T1000 (cell line): ENCODE measurements at places on chromosomes 7 and 10.
A peak's percentile ranks its signal among the peaks of the same experiment; 100 is the strongest.

DNA sequence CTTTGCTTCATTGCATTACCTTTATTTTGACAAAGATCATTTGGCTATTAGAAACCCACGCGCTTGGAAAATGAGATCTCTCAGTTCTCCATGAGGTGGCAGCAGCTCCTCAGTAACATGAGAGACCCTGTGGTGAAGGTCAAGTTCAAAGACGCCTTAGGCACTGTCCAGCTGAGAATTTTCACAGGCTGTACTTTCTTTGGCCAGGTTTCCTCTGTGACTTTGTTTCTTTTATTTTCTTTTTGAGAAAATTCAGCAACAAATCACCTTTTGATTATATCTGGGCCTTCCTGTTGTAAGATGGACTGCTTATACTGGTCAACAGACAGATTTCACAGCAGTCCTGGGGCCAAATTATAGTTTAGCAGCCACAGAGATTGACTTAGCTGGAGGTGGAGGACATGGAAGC is 54.5 kb downstream of the RAB18 start:
- no peak for DNase-seq

- DNase-seq = no peak
Measured at GRCh38 chr10:34854147-34854601, 39.1 kb upstream of the PARD3 start.

DNA sequence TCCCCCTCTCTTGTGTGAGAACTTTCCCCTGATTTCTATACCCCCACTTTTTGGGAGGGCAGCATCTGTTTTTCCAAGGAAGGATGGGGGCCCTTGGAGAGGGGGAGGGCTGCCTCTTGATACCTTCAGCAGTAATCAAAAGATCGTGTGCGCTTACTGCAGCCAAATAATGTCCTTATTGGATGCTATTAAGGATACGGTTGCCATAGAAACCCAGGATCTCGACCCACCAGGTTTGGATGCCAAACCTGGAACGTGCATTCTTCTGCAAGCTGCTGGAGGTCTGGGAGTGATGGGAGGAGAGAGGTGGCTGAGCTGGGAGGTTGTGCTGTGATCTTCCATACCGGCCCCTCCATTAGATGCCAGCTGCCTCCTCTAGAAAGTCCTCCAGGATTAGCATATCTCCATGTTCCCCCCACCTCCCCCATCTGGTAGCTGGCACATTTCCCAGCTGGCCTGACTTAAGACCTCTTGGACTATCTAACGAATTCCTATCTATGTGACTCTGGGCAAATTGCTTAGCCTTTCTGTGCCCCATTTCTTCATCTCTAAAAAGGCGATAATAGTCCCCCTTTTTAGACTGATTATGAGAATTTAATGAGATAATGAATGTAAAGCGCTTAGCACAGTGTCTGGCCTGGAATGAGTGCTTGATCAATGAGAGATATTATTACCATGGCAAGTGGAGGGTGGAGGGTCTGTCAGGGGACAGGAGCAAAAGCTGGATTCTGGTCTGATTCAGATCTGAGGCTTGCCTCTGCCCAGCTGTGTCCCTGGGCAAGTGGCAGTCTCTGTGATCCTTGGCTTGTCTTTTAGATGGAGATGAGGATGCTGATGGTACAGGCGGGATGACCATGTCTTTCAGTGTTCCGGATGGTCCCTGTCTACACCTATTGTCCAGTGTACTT is 78.5 kb upstream of the PCBD1 start:
- no peak for DNase-seq

GRCh38 chr7:149732111-149732561 is 41.3 kb downstream of the ZNF467 start:
- no peak for DNase-seq

DNA sequence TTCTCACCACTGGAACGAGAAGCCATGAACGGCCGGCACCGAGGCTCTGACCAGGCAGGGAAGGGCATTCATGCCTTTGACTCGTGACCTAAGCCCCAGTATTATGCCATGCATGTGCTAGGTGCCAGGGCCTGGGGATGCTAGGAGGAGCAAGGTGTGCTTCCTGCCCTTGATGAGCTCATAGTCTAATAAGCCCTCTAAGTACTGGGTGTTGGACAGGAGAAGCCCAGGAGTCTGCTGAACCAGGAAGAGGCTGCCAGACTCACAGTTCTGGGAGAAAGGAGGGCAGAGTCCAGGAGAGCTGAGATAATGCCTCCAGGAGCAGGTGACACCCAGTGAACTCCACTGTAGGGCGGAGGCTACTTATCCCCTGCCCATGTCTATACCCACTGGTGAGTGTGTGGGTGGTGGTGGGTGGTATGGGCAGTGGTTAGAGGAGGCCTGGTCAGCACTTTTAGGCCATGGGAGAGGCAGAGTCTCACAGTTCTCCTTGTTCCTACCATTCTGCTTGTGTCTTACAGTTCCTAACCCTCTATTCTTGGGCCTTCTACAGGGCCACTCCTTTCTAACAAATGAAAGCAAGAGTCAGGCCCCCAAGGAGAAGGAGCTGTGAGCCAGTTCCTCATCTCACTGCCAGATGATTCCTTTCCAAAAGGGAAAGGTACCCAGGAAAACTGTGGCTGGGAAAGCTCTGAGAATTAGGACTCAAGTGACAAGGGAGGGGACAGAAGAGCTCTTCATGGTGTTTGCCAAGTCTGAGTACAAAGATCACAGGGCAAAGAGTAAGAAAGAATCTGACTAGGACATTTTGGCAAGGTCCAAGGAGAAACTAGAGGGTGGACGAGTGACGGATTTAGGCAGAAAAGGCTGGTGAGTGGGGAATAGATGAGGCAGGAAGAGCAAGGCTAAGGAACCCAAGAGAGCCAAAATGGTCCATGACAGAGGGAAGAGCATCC is 3.6 kb upstream of the MXI1 start:
- DNase-seq = no peak

- DNase-seq = no peak
Measured at GRCh38 chr10:34960983-34961382, 129.2 kb downstream of the CUL2 start.

GRCh38 chr7:30596721-30597120 is 2.0 kb downstream of the GARS1 start:
- no peak for DNase-seq

DNA sequence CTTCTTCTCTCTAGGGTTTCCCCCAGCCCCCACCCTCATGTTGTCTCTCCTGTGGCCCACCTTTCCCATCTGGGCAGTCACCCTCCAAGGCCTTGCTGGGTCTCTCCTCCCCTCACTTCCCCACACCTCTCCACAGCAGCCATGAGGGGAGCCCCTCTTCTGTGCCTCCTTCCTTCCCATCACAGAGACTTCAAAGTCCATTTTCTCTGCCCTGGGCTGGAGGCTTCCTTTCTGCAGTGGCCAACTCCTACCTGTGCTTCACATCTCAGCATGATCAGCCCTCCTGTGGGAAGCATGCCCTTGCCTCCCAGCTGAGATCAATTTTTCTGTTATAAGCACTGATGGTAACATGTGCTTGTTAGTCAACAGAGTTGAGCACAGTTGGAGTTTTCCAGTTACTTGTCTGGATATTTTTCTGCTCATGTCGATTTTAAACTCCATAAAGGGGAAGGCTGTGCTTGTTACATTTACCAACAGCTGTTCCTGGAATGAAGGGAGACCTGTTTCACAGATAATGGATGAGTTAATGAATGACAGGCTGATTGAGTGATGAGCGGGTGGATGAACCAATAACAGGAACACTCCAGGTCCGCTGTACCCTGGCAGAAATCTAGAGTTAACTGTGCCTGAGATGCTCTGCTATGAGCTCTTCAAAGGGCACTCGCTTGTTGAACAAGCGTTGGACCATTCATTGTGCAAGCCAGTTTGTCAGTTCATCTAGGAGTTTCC is 71.4 kb upstream of the PRSS58 start:
- no peak for DNase-seq

DNA sequence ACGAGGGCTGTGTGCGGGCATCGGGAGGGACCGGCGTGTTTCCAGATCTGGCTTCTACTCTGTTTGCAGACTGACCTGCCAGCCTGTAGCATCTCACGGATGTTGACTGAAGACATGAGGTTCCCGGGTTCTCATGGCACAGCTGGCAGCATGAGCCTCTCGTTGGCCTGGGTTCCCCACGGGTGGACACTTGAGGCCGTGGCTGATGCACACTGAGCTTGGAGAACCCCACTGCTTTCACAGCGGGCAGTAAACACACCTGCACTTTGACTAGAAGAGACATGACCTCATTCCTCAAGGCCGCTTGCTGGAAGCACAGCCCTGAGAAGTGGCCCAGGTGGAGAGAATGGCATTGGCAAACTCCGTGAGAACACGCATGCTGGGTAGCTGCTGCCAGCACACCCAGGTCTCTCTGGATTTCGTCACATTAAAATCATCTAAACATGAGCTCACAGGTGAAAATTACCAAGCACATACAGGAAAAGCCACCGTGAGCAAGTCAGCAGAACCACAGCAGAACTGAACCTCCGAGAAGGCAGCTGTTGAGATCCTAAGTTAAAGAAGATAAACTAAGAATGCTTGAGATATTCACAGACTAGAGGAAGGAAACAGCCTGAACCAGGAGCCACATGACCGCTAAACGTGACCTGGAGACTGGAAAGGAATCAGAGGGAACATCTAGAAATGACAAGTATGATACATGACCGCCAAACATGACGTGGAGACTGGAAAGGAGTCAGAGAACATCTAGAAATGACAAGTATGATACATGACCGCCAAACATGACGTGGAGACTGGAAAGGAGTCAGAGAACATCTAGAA is 32.5 kb downstream of the BNIP3 start:
- DNase-seq = no peak

GRCh38 chr7:140640060-140640637 is 464 bp downstream of the DENND2A start:
- no peak for DNase-seq

DNA sequence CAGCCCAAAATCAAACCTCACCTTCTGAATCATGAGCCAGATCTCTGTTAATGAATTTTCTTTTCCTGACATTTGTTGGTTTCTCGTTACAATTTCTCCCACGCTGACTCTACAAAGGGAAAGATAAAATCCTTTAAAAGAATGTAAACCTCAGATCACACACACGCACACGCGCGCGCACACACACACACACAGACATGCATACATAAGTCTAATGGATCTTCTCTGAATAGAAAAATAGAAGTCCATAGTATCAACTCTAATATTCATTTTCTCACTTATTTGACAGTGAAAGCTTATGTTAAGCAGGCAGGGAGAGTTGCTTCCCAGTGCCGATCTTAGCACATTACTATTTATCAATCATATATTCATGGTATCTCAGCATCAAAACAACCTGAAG is 1.4 kb downstream of the ETV1 start:
- DNase-seq = no peak

GRCh38 chr10:76939933-76940468 is 697.6 kb downstream of the KCNMA1 start:
- no peak for DNase-seq

GRCh38 chr10:87928996-87929395 is 65.6 kb downstream of the PTEN start:
- DNase-seq = no peak

GRCh38 chr10:75971402-75972211 is 540.2 kb downstream of the LRMDA start:
- DNase-seq = no peak

DNA sequence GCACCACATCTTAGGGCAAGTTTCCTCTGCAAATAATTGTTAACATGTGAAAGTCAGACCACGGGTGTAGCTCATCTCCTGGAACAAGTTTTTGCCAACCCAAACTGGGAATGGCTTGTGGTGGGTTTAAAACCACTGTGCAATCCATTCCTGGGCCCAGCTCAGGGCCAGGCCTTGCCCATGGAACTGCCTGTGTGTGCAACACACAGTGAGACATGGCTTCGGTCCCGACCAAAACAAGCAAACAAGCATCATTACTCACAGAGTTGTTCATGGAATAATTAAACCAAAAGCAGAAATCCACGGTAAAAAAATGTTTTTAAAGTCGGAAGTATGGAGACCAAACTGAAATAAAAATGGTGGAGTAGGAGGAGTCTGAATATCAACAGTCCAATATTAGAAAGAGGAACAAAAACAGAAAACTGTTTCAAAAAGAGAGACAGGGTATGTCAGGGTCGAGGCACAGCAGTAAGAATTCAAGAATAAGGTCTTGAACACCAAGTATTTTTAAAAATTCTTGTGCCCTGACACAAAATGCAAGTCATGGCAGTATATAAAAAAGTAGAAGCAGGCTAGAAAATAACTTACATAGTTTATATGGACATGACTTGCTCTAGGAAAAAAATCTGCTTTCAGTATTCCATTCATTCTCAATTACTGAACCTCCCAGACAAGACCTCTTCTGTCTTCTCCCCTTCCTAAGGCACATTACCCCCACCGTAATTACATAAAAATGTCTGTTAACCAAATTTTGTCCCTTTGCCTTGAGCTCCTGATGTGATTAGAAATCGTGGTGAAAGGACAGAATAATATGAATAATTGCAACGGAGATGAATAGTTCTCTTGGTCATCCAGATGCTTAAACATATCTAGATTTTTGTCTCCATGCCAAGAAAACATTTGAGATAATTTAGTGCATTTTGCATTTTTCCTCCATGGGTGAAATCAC is 88.4 kb downstream of the FAS start:
- DNase-seq = no peak

DNA sequence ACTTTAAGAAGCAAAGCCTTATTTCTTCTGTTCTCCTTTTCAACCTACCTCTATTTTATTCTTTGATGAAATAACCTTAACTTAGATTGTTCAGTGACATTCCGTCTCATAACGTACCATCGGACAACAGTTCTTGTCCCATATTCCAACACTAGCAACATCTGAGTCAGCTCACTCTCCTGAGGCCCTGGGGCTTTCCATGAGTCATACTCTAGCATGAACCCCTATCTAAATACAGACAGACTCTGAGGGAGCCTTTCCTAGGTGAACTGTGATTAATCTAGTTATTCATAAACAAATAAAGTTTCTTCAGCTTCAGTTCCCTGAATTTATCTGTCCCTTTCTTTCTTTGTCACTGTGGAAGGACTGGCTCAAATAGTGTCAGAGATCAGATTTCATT is 168.7 kb upstream of the LYZL1 start:
- peak; percentile 60 for DNase-seq

GRCh38 chr7:99290980-99291607 is 18.5 kb downstream of the MYH16 start:
- DNase-seq = no peak

DNA sequence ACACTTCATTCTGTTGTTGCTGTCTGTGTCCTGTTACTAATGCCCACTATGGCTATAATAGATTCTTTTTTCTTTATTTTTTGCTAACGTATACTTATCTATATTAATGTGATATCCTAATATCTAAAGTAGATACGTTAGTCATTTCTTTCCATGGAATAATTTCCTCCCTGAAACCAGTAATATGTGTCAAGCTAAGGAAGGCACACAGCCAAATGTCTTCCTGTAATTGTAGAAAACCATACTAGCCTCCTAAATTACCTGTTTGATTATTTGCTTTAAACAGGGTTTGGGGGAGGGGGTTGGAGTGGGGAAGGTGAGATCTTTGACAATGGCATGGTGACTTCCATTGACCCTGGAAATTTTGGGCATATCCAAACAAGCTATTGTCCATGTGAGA is 56.4 kb downstream of the THNSL1 start:
- DNase-seq = no peak

GRCh38 chr10:98956576-98957260 is 278.9 kb downstream of the HPSE2 start:
- peak; percentile 43 for DNase-seq
